NCI-H1105 (cell line): ENCODE measurements at places on chromosomes 4 and X.

- no peak for DNase-seq
These were observed 35.4 kb downstream of the CEP44 start for GRCh38 chr4:174318829-174319764.

- DNase-seq, result no peak
These were observed 5.8 kb upstream of the SRD5A3 start for GRCh38 chr4:55340266-55340665.

DNA sequence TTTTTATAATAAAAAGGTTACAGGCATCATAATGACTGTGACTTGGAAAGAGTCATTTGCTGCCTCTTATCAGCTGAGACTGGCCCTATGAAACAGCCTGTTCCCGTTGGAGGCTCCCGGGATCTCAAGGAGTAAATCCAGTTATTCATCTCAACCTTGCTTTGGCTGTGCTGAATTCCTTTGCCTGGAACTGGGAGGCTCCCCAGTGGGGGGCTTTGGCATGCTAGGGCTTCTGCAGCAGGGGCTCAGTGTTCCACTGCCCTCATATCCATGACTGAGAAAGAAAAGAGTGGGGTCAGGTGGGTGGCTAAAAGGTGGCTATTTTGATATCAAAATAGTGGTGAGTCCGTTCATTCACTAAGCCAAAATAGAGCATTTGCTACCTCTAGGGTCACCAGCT is 71.2 kb downstream of the TRPC5 start:
- no peak for DNase-seq

DNA sequence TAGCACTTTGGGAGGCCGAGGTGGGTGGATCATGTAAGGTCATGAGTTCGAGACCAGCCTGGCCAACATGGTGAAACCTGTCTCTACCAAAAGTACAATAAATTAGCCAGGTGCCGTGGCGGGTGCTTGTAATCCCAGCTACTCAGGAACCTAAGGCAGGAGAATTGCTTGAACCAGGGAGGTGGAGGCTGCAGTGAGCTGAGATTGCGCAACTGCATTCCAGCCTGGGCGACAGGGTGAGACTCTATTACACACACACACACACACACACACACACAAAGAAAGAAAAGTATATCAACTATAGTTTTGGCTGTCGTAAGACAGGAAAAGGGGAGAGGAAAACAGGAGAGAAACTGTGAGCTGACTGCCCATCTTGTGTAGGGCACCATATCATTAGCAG is 171.7 kb downstream of the ADAMTS3 start:
- no peak for DNase-seq

- no peak for DNase-seq
These were observed 163.4 kb downstream of the BANK1 start for GRCh38 chr4:101953949-101954348.

DNA sequence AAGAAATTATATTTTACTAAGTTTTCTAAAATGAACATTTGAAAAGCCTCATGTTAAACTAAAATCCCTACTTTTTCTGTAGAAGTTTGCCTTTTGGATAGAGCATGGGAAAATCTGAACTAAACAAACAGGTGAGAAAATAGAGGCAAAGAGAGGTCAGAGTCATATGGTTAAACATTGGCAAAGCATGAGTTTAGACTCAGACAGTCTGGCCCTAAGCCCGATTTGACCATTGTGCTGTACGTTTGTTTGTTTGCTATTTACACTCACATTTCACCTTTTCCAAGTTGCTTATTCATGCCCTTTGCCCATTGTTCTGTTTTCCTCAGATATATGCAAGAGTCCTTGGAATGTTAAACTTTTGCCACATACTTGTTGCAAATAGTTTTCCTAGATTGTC is 85.4 kb downstream of the TIGD2 start:
- no peak for DNase-seq

DNA sequence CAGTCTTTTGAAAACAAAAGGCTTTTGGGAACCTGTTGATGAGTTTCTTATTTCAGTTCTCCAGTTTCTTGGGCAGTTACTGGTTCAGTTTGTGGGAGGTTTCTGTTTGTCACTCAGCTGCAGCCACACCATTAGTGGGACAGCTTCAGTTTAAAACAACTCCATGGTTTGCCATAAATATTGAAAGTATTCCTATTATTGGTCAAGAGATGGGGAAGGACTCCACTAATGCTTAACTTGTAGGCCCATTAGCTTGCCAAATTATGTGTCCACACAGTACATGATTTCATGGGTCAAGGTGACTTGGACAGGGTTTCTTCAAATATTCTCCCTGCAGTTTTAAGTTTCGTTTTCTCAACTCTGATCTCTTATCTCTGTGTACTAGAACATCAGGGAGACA is 15.5 kb upstream of the ASIC5 start:
- no peak for DNase-seq

DNA sequence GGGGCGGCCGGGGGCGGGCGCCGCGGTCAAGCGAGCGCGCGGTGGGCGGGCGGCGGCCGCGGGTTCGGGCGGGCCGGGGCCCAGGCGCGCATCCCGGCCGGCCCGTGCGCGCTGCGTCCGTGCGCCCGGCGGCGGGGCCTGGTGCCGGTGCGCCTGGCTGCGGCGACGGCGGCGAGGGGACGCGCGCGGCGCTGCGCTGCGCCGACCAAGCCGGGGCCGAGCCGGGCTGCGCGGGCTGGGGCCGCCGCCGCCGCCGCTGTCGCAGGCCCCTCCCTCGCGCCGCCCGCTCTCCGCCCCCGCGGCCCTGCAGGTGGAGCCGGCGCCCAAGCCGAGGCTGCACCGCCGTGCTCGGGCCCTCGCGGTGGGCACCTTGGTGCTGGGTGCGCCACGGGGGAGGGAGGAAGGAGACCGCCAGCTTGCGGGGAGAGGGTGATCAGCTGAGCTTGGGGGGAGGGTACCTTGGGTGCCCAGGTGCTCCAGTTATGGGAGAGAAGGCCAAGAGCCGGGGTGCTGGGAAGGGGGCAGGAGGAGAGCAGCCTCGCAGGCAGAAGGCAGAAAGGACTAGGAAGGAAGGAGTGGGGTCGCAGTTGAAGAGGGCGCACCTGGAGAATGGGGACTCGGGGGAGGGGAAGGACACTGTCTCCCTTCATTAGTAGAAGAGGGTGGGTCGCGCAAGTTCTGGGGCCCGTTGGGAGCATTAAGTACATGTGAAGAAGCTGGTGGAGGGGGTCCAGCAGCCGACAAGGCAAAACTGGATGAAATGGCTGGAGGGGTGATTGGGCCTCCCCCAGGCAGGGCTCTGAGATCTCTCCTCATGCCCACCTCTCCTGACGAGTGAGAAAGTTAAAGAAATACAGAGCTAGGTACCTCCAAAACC is at the start of gene PPP2R2C:
Gene PPP2R2C (minus strand): TSS at position 228 of the 877 bp plus-strand sequence. CDS start 385 bp downstream, outside the sequence.
- no peak for DNase-seq

DNA sequence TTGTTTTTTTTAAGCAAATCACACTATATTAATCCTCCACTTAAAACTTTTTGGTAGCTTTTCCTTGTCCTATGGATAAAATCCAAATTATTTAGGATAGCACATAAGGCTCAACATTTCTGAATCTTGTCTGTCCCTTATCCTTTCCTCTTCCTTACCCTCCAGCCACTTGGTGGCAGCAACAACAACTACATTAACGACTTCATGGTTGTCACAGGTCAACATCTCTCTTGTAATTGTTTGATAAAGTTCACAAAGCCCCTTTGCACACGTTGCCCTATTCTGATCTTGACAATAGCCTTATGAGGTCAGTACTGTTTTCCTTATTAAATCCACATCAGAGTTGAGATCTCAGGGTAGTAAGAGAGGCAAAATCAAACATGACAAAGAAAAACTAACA is 269.0 kb upstream of the PABPC4L start:
- no peak for DNase-seq

DNA sequence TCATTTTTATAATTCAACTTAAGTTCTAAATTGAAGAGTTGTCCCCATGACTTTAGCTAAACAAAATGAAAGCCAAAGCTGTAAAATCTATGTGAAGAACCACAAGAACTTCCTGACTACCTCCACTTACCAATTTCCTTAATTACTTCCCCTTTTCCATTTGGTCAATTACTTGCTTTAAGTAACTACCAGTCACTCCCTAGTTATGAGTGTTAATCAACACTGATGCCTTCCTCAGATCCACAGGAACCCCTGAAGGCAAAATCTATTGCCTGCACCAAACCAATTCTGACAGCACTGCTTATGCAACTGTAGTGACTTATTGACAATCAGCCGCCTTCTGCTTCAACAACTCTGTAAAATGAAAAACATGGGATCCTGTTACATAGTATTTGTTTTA is 10.5 kb downstream of the RBMX start:
- no peak for DNase-seq

GRCh38 chr4:25976780-25977179 is 62.8 kb downstream of the SMIM20 start:
- no peak for DNase-seq

- no peak for DNase-seq
These were observed 118.5 kb downstream of the GC start for GRCh38 chr4:71665358-71665757.
